ENCODE measurements at places on chromosomes 11 and 22.

DNA sequence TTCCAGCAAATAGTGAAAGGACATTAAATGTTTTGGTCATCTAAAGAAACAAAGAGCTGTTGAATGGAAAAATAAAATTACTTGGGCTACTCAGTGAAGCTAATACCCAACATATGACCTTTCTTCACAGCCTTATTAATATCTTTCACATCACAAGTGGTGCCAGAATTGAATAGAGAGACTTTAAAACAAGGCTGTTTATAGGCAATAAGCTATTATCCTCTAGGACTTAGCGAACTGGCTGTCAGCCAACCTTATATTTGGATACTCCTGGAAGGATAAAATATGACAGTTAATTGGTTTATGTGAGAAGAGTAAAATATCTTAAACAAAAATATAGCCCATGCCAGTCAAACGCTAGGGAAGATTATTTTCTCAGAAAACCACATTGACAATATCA lies 225.5 kb upstream of the BLID start:
- no peak for DNase-seq

DNA sequence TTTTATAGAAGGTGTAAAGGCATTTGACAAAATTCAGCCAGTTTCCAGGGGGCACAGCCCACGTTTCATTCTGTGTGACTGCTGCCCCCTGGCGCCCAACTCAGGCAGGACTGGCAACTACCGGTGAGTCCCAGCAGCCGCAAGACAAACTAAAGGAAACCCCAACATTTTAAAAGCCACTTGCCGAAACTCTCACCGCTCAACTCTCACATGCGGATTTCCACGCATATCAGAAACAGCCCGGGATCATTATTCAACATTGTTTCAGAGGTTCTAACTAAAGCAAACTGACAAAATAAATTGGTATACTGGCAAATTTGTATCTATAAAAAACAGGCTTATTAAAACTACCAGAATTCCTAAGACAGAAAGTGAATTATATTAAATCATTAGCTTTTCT lies 48.2 kb downstream of the MORC2 start:
- DNase-seq, result peak; percentile 84

DNA sequence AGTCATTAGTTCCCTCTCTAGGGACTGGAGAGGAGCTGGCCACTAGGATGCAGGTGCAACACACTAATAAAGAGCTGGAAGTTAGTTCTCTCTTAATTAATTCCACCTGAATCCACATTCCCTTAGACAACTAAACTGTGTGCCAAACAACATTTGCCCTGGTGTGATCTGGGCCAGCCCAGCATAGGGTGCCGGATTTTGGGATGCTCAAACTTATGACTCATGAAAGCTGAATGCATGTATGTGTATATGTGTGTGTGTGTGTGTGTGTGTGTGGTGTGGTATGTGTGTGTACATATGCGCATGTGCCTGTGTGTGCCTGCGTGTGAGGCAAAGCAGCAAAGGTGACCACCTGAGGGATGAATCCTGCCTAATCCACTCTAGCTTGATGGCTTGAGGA lies 110.7 kb downstream of the EHF start:
- no peak for DNase-seq

DNA sequence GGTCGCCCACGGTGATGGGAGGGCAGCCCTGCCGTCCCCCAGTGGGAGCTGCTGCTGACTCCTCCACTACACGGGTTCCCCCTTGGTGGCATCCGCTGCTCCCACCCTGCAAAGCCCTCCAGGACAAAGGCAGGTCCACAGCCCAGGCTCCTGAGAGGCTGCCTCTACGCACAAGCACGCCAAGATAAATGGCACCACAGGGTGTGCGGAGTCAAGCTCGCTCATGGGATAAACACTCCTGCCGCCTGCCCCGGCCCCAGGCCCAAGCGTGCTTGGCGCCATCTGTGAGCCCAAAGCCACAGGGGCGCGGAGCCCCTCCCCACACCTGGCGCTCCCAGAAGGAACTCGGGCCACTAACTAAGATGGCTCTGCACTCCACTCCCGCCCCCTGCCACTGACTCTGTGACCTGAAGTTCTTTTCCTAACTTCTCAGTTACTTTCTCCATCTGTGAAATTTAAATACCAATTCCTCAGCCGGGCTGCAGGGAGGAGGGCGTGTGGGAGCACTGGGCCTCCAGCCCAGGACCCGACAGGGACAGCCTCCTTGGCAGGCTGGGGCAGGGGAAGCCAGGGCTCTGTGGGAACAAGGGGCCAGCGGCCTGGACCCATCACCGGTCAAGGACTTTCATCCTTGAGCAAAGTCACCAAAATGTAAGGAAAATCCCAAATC lies 14.9 kb downstream of the EHD1 start:
- DNase-seq, result no peak

DNA sequence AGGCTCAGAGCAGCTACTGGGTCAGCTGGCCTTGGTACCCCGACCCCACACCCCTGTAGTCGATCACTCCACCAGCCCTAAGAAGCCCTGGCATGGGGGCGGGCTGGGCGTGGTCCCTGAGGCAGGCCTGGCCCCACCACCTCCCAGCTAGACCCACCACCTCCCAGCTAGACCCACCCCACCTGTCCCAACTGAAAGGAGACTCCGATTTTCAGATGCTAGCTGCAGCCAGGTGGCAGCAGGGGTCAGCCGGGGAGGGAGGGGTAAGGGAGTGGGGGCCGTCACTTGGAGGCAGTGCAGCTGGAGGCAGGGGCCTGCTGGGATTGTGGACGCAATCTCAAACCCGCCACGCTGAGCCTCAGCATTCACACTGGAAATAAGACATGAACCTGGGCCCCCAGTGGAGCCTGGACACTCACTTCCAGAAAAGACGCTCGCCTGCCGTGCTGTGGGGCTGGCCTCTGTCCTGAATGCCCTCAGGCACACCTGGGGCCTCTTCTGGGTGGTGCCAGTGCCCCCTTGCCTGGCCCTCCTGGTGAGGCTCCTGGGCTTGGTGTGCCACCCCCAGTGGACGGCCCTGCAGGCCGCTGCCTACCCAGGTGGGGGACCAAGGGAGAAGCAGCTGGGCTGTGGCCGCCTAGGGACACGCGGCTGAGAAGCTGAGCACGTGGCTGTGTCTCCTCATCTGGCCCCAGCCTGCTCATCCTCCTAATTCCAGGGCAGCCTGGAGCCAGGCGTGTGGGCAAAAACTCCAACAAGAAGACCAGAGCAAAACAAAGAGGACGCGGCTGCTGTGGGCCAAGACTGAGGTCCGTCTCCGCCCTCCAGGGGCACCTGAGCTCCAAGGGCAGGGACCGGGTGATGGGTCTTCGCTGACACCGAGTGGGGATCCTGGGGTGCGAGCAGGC lies 26.7 kb downstream of the OSBPL5 start:
- no peak for DNase-seq

DNA sequence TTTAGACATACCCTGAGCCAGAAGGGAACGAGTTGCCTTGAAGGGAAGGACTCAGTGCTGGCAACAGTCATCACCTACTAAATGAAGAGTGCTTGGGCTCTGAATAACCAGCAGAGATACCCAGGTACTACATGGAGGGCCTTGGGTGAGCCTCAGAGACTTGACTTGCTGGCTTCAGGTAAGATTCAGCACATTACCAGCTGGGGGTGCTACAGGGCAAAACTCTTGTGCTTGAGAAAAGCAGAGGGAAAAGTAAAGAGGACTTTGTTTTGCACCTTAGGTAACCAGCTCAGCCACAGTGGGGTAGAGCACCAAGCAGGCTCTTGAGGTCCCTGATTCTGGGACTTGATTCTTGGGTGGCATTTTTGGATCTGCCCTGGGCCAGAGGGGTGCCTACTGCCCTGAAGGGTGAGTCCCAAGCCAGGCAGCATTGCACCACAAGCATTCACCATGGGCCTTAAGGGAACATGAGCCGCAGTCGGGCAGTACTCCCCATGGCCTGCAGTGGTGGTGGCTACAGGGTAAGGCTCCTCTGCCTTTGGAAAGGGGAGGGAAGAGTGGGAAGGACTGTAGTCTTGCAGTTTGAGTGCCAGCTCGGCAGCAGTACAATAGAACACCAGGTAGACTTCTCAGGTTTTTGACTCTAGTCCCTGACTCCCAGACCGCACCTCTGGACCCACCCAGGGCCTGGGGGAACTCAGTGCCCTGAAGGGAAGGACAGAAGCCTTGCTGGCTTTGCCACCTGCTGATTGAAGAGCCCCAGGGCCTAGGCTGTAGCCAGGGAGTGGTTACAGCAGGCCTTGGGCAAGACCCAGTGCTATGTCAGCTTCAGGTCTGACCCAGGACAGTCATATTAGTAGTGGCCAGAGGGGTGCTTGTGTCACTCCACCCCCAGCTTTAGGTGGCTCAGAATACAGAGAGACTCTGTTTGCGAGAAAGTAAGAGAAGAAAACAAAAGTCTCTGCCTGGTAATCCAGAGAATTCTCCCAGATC lies 22.7 kb upstream of the PLEKHA7 start:
- DNase-seq, result no peak

GRCh38 chr11:107688322-107688918 lies 23.4 kb downstream of the SLN start:
- DNase-seq, result no peak

DNA sequence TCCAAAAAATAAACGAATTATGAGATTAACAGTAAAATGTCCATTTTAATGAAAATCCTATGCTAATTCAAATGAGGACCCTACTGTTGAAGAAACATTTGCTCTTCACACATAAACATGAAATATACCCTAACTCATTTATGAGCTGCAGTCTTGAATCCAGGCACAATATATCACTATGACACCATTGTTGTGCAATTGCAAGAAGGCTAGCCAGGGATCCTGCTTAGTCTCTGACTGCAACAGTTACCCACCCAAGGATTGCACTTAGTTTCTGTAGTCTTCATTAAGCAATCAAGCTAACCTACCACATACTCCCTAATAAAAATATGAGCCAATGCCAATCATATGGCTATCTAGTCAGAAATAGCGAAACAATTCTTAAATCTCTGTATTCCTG lies 981.0 kb upstream of the FAT3 start:
- no peak for DNase-seq

DNA sequence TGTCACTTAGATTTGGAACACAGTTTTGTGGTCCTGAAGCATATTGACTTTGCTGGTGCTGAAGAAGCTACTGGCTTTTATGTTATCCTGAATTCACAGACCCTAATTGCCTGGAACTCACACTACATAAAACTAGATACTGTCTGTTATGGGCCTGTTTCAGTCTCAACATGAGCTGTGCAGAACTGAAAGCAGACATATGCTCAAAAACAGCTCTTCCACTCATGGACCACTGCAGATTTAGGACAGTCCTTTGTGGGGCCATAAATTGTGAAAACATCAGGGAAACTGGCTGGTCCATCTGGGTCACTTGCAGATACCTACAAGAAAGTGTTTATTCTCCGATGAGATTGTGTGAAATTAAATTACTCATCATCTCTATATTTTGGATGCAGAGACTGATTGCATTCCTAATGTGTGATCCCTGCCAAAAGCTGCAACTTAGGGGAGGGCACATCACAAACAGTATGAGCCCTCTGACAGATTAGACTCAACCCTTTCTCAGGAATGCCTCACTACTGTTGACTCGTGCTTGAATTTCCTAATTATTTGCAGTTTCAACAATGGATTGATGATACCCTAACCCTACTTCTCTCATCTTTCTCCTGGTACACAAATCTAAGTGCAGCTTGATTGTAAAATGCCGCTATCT lies 10.2 kb upstream of the CLNS1A start:
- no peak for DNase-seq

DNA sequence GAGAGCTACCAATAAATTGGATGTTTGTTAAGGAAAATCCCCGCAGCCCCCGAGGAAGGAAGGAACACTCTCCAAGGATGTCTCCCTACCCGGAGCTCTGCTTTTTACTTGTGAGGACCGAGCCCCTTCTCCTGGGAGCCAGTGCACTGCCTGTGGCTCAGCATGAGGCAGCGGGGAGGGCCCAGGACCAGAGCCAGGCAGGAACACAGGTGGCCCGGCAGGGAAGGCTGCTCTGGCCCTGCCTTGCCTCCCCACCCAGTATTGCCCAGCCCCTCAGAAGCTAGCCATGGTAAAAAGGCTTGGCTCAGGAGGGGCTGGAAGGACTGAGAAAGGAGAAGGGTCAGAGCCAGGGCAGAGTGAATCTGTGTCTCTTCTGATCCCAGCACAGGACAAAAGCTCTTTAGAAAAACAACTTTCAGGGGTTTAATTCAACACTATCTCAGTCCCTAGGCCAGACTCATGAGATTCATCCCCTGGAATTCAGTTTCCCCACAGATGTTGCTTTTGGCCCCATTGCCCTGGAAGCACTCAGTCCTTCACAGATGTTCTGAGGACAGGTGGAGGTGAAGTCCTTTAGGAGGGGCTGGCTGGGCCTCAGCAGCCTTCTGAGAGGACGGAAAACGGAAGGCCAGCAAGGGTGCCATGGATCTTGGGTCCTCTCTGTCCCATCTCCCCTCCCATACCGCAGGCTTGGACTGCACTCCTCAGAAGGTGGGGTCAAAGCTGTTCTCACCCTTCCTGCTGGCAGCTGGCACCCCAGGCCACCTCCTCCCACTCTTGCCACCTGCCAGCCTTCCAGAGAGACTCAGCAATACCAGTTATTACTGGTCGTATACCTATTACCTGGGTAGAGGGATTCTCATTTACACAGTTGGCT lies 318.9 kb downstream of the NTM start:
- no peak for DNase-seq

- DNase-seq, result no peak
These were observed 6.9 kb upstream of the B3GNT6 start for GRCh38 chr11:77027275-77027674.

DNA sequence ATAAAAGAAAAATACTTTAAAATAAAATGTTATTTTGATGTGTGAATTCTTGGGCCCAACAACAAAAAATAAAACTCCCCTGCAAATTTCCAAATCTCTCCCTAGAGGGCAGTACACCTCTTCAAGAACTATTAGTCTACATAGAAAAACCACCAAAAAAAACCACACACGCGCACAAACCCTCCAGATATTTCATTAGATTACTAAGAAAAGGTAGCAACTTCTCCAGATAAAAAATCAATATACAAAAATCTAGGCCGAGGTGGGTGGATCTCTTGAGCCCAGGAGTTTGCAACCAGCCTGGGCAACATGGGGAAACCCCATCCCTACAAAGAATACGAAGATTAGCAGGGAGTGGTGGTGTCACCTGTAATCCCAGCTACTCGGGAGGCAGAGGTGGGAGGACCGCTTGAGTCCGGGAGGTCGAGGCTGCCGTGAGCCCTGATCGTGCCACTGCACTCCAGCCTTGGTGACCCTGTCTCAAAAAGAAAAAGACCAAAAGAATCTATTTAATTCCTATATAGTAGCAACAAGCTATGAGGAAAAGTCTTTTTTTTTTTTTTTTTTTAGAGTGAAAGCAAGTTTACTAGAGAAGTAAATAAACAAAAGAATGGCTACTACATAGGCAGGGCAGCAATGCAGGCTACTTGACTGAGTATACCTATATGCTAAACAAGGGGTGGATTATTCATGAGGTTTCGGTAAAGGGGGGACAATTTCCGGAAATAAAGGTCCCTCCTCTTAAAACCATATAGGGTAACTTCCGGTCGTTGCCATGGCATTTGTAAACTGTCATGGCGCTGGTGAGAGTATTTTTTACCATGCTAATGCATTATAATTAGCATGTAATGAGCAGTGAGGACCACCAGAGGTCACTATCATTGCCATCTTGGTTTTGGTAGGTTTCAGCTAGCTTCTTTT lies 13.1 kb downstream of the B3GNT6 start:
- DNase-seq, result peak; percentile 84

GRCh38 chr22:31629741-31630184 lies 32.3 kb downstream of the PISD start:
- no peak for DNase-seq

Data from stimulated activated CD4-positive, alpha-beta T cell treated with anti-CD3 and anti-CD28 coated beads, Interleukin-1b, Interleukin-23, amount 100 ng/mL, for 4 hours (primary cell).